Stimulated activated effector memory CD8-positive, alpha-beta T cell treated with anti-CD3 and anti-CD28 coated beads, Interleukin-12 subunit alpha, Interleukin-12 subunit beta, amount 100 ng/mL, for 72 hours (primary cell): ENCODE measurements at places on chromosomes 7 and 10.

DNA sequence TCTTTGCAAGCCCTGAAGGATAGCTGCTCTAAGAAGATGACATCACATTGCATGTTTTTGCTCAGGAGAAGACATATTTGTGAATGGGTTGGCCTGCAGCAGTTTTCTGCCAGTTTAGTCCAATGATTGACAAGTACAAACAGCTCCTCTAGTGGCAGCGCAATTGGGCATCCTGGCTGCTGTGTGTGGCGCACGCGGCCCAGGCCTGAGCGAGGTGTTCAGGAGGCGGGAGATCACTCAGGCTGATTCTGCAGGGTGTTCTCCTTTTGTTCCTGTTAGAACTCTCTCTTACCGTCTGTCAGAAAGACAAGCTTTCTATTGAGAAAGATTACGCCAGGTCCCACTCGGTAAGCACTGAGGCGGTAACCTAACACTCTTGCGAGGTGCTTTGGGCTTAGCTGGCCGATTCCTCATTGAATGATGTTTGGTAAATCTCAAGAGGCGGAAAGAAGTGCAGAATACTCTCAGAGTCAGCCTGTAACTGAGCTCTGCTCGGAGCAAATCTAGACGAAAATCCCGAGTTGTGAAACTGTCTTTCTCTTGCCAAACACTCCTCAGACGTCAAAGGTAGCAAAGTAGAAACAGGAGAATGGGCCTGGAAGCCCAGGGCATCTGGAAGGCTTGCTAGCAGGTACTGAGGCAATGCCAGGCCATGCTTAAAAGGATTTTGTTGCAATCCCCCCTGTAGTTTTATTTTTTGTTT is 219.2 kb upstream of the BMPER start:
- no peak for DNase-seq

DNA sequence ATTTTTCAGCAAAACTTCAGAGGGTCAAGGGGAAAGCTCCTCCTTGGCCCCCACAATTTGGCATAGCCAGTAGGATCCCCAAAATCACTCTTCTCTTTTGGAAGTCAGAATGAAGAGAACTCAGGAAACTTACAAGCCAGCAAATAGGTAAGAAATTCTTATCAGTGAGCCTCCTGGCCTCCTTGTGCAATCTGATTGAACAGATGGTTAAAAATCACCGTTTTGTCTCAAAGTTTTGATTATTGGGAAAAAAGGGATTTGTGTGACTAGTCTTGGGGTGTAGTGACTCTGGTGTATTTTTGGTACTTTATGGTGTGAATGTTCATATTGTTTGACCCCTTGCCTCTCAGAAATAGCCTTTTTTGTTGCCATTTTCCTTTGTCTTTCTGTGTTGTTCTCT is 56.2 kb downstream of the HTR7 start:
- no peak for DNase-seq

GRCh38 chr7:5564894-5565293 is 141.3 kb upstream of the TNRC18 start:
- no peak for DNase-seq

GRCh38 chr7:99499371-99499720 is 735 bp downstream of the ZNF394 start:
- DNase-seq, result no peak

- DNase-seq, result no peak
These were observed 203.8 kb downstream of the CCDC3 start for GRCh38 chr10:12797471-12798262.
